NCI-H1092 (cell line): ENCODE measurements at places on chromosomes 12 and 14.

- no peak for DNase-seq
Observed at GRCh38 chr12:57893431-57894353, 47.2 kb upstream of the CTDSP2 start.

DNA sequence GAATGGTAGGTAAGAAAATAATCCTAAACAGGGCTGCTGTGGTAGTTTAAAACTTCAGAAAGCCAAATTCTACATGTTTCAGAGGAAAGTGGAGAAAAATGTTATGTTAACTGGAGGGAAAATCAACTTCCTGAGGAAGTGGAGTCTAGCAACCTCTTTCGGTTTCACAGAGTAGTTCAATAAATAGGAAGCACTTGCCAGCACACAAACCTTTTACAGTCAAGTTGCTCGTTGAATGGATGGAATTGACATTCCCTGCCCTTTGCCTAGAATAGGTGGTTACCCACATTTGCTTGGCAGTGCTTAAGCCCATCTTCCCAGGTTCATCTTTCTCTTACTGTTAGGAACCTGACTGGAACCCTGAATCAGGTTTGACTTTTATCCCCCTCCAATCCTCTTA, 15.9 kb downstream of the ANKRD13A start:
- no peak for DNase-seq

- DNase-seq: no peak
Observed at GRCh38 chr14:95261616-95262510, 57.8 kb downstream of the CLMN start.

GRCh38 chr12:49293056-49293956, 1.6 kb upstream of the PRPH start:
- no peak for DNase-seq

DNA sequence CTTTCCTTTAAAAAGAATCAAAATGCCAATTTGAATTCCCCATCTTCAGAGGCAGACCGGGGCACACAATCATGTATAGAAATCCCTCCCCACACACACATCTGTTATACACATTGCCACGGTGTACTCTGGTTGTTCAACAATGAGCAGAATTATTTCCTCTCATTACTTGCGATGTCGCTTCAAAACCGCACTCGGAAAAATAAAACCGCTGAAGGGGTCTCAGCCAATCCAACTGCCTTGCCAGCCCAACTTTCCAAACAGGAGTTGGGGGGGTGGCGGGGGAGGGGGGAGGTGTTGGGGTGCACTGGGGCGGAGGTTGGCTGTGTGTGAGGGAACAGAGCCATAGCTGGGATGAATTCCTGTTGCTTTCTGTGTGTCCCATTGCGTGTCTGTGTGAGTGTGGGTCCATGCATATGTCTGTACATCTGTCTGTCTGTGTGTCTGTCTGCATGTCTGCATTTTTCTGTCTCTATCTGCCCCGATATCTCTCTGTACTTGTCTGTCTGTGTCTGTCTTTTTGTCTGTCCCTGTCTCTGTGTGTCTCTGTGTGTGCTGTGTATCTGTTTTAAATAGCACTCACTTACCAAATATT, 163.6 kb upstream of the TBX3 start:
- DNase-seq: no peak

DNA sequence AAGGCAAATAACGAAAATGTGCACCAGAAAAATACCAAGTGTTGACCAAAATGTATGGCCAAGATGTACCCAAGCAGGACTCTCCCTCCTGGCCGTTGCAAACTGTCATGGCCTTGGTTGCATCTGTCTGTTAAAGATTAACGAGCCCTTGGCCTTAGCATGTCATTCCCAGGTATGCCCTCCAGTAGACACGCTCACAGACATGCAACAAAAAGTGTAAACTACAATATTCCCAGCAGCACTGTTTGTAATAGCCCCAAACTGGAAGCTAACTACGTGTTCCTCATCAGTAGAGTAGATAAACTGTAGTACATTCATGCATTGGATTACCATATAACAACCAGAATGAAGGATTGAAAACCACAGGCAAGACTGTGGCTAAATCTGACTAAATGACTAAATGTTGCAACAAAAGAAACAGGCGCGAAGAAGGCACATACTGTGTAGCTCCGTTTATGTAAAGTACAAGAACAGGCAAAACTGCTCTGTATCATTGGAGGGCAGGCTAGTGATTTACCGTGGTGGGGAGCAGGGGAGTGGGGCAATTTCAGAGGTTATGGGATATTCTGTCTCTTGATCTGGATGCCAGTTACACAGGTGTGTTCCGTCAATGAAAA, 232.8 kb upstream of the DIO3 start:
- DNase-seq: no peak

DNA sequence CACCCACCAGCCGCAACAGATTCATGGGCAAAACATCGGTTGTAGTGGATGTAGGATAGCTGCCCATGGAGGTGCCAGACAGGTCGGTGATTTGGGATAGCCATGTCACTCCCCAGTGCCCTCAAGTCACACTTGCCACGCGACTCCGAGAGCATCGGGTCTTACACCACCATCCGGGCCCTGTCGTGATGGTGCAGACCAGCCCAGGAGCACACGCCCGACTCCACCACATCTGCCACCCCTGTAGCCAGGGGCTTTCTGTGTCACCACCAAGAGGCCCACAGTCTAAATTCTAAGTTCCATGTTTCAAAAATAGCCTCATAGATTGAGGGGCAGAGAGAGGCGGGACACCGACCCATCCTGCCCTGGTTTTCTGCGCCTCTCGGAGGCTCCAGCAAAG, 18.0 kb downstream of the FOXN4 start:
- no peak for DNase-seq

DNA sequence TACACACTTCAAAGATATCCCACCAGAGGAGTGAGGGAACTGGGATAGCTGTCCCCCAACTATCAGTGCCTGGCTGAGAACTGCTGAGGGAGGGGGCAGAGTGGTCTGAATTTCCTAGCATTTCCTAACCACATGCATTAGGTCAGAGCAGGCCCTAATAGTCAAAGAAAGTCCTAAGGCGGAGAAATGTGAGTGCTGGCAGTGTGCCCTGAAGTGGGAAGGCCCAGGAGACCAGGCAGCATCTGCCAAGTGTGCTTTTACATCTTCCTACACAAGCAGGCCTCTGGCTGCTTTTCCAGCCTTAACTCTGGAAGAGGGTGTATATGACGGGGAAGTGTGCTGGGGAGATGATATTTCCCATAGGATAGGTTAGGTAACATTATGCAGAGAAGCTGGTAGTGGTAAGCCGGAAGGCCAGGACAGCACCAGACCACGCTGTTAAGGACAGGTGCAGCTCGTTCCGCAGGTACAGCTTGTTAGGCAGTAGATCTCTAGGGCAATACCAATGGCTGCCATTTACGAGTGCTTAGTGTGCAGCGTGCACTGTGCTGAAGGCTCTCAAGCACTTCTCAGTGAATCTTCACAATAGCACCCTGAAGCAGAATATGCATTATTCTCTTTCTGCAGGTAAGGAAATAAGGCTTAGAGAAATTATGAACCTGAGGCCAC, 9.1 kb upstream of the CCDC198 start:
- no peak for DNase-seq

- no peak for DNase-seq
Observed at GRCh38 chr14:76904740-76905569, 78.7 kb downstream of the LRRC74A start.

DNA sequence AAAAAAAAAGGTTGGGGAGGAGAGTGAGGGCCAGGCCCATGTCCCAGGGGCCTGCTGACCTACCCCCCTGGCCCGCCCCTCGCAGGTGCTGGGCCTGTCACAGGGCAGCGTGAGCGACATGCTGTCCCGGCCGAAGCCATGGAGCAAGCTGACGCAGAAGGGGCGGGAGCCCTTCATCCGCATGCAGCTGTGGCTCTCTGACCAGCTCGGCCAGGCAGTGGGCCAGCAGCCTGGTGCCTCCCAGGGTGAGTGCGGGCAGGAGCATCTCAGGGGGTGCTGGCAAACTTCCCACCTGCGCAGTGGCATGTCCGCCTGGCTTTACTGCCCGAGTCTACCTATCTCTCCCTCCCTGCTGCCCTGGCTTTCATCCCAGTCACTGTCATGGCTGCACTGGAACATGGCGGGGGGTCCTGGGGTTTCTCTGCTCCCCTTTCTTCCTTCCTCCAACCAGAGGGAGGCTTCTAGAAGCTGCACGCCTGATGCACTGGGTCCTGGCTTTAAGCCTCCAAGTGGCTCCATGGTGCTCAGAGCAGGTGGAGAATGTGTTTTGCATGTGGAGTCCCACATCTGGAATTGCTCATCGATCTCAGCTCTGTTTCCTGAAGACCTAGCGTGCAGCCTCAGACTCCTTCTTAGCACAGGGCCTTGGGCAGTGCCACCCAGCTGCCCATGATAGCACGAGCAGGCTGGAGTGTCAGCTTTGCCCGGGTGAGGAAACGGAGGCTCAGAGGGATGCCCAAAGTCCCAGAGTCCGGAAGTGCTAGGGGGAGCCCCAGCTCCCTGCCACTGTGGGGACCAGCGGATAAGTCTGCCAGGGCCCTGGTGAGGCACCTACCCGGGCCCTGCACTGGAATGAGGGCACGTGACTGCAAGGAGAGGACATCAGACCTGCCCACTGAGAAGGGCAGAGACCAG, 46.3 kb downstream of the PHETA1 start:
- DNase-seq: no peak

DNA sequence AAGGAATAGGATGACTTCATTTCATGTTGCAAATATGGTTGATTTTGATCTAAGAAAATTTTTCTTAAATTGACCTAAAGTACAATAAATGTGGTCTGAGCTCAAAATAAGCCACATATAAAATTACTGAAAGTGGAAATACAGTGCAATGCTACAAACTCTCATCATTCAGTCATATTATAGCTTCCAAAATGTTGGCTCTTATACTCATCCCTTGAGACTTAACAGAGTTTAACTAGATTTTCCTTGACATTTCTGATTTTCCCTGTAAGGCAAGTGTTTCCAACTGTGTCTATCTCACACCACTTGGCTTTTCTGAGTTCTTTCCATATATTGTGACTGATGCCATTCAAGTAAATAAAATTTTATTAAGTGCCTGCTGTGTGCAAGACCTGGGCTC, 123.7 kb upstream of the NTF3 start:
- DNase-seq: no peak

GRCh38 chr12:103314786-103315185, 181.0 kb downstream of the C12orf42 start:
- no peak for DNase-seq

GRCh38 chr12:89353188-89353822, 1.0 kb upstream of the DUSP6 start:
- DNase-seq: peak; percentile 52

DNA sequence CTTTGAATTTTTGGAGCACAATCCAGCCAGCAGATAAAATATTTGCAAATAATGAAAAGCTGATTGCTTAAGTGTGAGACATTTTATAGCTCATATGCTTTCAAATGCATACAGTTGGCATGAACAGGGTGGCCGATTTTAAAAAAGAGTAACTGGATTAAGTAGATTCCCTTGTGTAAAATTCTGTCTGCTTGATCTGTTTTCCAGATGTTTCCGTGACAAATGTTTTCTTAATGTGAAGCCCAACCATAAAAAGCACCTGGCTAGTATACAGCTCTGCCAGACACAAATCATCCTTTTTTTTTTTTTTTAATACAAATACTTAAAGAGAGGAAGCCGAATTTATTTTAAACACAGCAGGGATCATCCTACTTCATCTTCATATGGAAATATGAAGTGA, 440.7 kb downstream of the CCER1 start:
- DNase-seq: no peak

DNA sequence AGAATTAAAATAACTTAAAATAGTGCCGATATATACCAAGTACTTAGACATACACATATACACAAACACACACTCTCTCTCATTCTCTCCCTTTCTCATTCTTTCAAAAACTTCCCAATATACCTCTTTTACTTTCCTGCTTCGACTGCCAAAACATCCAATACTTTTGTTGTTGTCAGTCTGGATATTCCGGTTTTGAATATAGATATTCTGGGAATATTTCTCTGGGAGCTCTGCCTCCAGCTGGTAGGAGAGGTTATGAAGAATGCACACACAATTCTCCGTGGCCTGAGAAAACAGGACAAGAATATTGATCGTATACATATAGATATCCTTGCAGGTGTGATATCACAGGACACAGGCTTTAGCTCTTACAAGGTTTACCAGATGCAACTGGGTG, 66.6 kb upstream of the YARS2 start:
- no peak for DNase-seq

DNA sequence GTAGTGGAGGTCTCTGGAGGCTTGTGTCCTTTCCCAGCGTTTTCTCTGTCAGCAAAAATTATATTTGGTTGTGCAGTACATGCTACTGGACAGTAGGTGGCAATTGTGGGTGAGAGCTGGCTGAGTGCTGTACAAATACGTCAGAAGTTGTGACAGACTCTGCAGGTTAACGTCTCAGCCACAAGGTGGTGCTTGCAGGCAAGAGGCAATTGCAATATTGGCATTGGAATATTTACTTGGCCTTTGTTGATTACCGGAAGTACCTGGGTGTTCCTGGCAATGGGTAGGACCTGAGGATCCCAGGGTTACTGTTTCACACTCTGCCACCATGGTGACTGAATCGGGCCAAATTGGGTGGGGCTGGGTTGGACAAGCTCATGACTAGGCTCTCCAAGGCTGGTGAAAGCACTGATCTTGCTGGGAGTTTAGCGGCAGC, 333.9 kb upstream of the LMO3 start:
- DNase-seq: peak; percentile 10

DNA sequence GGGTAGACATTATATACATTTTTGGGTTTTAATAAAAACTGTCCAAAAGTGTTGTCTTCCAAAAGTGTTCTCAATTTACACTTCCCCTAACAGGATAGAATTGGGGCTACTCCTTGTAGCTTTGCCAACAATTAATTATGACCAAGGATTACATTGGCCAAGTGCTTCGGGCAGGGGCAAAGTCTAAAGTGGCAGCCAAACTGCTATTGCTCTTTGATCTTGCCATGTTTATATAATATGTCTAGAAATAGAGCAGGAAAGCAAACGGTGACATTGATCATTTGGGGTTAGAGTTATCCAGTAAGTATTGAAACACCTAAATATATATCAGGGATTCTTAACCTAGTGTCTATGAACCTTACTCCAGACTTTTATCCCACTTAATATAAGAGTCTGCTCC, 31.2 kb upstream of the IGF1 start:
- DNase-seq: no peak

GRCh38 chr12:113103756-113104450, 31.7 kb downstream of the RASAL1 start:
- DNase-seq: peak; percentile 46

DNA sequence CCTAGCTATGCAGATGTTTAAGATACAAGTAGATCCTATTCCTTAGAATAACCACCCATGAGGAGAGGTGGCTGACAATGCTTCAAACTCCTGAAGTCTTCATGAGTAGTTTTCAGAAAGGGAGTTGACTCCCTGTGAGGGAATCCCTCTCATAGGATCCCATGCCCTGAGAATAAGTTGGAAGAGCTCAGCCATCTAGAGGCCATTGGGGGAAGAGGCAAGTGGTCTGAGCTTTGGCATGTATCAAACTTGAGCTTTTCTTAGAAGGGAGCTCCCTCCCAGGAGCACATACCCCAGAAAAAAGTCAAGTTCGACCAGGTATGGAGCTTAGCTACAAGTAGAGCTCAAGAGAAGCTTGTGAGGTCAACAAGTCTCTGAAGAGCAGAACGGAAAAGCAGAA, 165.7 kb upstream of the RBM19 start:
- DNase-seq: no peak
